ENCODE measurements at places on chromosomes 3 and 15.

DNA sequence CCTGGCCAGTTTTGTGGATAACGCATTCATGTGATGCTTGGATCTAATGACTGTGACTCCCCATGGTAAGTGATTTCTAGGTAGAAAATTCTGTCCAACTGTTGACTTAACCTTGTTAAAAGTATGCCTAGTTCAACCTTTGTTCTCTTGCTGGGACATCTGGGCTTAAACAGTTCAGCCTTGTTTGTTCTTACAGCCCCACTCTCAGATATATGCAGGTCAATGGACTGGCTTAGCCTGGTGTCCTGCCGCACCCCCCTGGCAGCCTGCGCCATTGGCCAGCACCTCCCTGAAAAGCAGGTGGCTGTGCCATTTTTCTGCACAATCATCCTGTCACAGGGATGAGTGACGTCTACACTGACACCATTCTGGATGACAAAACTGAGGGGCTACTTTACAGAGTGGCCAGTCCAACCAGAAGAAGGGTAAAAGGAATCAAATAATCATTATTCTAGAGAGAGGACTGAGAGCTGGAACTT, 244.7 kb upstream of the ONECUT1 start:
- DNase-seq: no peak

GRCh38 chr3:189720736-189721417, 89.7 kb downstream of the TP63 start:
- no peak for DNase-seq

GRCh38 chr3:112638327-112639020, 2.5 kb downstream of the CCDC80 start:
- DNase-seq: no peak

GRCh38 chr3:11603628-11604027, 40.1 kb downstream of the VGLL4 start:
- DNase-seq: no peak

GRCh38 chr3:150333477-150333876, 74.6 kb upstream of the TSC22D2 start:
- no peak for DNase-seq

GRCh38 chr3:156140001-156140595, 19.7 kb downstream of the KCNAB1 start:
- no peak for DNase-seq

DNA sequence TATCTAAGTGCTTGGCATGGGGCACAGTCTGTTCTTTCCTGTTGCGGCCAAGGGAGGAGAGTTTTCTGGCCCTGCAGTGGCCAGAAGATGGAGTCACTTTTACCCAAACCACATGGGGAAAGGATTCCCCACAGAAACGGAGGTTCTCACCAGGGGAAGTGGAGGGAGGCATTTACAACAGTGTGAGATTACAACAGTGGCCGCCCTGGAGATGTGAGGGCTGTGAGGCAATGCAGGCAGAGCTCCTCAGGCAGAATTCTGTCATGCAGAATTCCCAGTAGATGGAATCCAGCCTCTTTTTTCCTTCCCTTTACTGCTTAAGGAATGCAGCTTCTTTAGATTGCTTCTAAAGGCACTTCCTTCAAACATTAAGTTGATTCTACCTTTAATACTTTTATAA, 83.1 kb downstream of the CACNA1D start:
- DNase-seq: no peak
